CD4-positive, alpha-beta T cell treated with Interleukin-2 at 100 ng/mL for 4 hours (primary cell): ENCODE measurements at places on chromosomes 1 and 21.

DNA sequence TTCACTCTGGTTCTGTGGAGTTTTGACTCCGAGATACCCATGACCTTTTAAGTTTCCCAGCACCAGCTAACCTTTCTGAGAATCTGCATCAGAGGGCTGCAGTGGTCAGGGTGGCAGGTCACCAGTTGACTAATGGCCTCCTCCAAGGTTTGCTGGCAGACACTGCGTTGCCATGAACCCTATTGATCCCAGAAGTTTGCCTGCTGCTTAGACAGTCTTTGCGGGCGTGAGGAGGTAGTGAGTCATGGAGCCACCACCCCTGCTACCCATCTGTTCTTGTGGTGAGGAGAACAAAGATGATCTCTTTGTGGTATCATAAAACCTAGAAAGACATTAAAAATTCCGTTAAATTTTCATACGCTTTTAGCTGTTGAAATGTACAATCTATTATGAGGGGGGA lies 180.4 kb downstream of the FGGY start:
- DNase-seq, result peak; percentile 21

DNA sequence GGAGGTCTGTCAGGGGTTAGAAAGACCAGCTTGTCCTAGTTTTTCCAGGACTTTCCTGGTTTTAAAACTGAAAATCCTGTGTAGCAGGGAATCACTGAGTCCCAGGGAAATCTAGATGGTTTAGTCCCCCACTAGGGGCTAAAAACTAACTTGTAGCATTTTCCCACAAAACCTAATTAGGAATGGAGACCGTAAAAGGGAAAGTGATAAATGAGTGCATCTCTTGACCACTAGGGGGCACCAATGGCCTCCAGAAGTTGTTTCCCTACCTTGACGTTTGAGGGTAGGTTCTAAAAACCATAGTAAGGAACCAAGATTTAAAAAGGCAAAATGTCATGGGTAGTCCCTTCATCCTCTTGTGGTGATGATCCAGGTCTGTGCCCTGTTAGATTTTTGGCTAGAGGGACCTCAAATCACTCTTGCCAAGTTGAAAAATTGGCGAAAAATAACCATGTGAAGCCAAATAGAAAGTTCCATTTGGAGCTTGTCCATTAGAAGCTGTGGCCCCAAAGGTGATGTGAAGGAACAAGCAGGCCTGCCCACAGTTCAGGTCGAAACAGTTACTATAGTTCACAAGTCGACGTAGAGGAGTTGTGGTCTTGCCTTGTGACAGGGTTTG lies 24.5 kb downstream of the CLIC6 start:
- peak; percentile 60 for DNase-seq

DNA sequence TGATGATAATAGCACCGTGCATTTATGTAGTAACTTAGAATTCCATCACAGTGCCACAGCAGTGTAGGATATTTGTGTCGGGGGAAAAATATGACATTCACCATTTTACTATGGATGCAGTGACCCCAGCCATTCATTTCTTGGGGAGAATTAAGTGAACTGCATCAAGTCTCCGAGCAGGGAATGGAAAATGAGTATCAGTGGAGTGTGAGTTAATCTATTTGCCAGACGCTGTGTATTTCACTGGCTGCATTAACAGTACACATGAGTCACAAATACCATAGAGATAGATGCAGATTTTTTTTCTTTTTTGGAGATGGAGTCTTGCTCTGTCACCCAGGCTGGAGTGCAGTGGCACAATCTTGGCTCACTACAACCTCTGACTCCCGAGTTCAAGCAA lies 33.8 kb upstream of the SLC45A1 start:
- no peak for DNase-seq

DNA sequence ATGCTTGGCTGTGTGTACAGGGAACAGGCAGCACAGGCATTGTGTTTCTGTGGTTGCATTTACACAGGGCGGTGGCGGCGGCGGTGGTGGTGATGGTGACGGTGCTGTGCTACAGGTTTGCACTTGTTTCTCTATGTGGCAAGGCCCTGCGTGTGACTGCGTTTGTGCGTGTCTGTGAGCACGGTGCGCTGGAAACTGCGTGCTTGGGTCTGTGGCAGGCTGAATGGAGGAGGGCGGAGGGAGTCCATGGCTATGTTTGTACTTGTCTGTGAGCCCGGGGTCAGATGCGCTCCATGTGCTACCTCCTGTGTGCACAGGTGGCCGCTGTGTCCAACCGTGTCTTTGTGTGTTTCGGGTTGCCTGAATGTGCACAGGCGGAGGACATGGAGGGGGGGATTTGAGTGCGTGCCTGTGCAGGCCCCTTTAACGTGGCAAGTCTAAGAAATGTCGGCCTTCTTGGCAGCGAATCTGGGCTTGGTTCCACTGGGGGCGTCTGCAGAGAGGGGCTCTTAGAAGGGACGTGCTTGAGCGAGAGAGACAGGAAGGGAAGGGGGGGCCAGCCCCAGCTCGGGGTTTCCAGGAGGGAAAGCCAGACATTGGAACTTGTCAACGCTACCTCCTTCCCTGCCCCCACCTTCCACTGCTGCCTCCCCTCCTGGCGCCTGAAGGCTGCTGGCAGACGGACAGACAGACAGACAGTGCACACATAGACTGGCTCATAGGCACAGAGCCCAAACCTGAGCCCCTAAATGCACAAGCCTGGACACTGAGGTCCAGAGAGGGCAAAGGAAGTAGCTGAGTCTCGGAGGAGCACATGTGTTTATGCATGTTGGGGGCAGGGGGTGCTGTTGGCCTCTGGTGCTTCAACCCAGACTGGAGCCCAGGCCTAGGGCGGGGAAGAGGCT lies 32.7 kb upstream of the WASF2 start:
- peak; percentile 73 for DNase-seq

DNA sequence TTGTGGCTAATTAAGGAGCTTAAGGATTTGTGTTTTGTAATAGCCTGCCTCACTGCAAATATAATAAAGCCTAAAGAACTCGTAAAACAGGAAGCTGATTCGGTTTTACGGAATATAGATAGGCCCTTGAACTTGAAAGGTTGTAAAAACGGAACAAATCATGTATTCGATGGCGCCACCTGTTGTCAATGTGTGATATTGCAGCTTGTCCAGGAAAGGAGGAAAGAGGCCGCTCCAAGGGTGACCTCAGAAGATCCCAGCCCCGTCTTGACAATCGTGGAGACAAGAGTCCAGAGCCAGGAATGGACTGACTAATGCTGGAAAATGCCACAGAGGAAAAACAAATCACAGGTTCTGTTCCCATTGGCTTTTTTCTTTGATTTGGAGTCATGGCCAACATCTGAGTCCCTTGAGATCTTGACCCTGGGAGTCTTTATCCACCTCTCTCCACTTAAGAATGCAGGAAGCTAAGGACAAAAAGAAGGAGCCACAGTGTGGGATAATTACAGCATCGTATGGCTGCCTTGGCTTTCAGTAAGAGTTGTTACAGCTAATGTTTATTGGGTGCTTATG lies 7.0 kb upstream of the IGSF21 start:
- peak; percentile 40 for DNase-seq

GRCh38 chr1:39395357-39395831 lies 96.0 kb upstream of the BMP8A start:
- no peak for DNase-seq

- peak; percentile 35 for DNase-seq
Measured at GRCh38 chr1:1206376-1206965, at the start of gene TNFRSF18. Gene TNFRSF18, minus strand, starts transcription at chr1:1206592. Its CDS starts 21 bp downstream, at chr1:1206571.

DNA sequence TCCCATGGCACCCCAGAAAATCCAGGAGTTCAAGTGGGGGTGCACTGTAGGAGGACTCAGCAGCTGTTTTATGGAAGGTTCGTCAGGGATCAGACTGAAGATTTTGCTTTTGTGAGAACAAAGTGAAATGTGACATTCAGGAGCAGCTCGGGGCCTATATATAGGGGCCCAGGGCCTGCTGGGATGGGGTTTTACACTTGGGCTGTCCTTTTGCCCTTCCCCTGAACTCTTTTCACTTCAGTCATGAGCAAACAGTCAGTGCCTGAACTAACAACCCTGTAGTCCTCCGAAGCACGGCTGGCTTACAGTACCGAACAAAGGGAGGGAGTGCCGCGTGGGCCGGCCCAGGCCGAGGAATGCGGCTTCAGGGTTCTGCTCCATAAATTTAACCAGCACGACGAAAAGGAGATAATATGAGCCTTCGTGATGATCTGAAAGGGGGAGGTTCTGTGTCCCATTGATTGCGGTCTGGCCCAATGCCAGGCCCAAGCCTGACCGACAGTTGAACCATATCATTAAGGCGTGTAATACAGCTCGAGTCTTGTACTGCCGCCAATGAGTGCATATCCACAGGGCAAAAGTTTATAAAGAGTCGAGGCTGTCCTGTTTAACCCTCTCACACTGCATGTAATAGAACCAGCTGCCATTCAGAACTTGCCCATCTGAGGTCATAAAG lies 139.9 kb downstream of the DHRS3 start:
- DNase-seq, result no peak

- no peak for DNase-seq
Measured at GRCh38 chr1:233102341-233102740, 151.9 kb downstream of the NTPCR start.

DNA sequence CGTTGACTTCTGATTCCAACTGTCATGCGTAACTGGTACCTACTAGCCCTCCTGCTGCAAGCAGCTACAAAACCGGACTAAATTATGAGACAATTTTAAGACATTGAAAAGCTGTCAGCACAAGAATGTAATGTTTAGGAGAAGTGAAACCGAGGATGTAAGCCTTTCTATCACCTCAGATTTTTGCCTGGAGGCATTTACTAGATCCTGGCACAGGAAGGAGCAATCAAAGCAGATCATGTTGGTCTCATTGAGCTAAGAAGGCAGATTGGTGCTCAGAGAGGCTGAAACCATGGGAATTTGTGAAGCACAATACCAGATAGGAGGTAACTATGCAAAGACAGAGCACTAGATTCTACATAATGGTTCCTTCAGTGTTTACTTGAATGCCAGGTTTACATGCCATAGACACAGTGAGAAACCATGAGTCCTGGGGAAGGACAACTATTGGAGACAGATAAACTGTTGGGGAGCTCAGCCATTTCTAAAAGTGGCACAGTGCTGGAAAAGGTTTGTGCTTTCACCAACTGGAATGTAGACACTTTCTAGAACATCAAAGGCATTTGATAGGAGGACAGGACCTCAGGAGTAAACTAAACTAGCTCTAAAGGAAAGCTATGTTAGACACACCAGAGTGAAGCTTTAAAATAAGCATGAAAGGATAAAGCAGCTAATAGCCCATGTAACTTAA lies 179.4 kb downstream of the LYPLAL1 start:
- DNase-seq, result no peak

GRCh38 chr21:34838956-34839820 lies 170.4 kb downstream of the CLIC6 start:
- no peak for DNase-seq

DNA sequence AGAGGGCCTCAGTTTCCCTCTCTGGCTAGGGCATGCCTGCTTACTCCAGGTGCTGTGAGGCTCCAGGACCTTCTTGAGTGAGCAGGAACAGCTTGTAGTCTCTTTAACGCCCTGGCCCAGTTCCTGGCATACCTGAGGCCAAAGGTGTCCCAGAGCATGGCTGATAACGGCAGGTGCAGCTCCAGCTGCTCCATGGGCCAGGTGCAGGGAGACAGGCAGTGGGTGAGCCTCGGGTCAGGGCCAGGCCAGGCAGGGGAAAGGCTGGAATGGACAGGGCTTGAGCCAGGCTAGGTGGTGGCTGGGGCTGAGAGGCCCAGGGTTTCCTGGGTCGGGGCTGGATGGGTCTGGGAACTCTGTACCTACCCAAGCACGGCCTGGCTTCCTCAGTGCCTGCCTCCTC lies 18.3 kb downstream of the EDN2 start:
- no peak for DNase-seq

- no peak for DNase-seq
Measured at GRCh38 chr1:99503276-99503747, 142.6 kb upstream of the PALMD start.

DNA sequence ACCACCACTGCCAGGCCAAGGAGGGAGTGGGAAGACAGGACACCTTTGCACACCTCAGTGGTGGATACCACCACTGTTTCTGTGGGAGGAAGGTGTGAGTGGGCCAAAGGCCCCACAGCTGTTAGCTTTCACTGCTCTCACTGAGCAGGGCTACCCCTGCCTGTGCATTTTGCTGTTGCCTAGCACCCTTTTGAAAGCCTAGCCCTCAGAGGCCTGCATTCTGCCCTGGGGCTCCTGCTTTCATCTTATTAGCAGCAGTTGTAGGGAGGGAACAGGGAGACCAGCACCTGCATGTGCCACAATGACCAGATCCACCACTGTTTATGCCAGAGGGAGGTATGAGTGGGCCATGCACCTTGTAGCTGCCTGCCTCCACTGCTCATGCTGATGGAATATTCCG lies 110.9 kb upstream of the C21orf91 start:
- DNase-seq, result no peak

GRCh38 chr1:28512058-28512611 lies 6.3 kb downstream of the RCC1 start:
- no peak for DNase-seq

- DNase-seq, result no peak
Measured at GRCh38 chr1:60376196-60376595, 302.6 kb upstream of the C1orf87 start.
